ENCODE measurements at places on chromosomes 11 and 22.

- peak; percentile 59 for DNase-seq
Observed at GRCh38 chr11:94775567-94776327, 7.6 kb downstream of the AMOTL1 start.

- no peak for DNase-seq
Observed at GRCh38 chr11:123740787-123741158, 687 bp downstream of the ZNF202 start.

GRCh38 chr11:122202951-122203456 lies 87.0 kb upstream of the BLID start:
- DNase-seq, result peak; percentile 72

GRCh38 chr22:37457093-37457893 lies 28.9 kb downstream of the MFNG start:
- DNase-seq, result peak; percentile 77

GRCh38 chr11:123833095-123833494 lies 26.9 kb upstream of the OR6M1 start:
- DNase-seq, result no peak

GRCh38 chr11:37512156-37512780 lies 914.2 kb upstream of the RAG2 start:
- DNase-seq, result no peak

DNA sequence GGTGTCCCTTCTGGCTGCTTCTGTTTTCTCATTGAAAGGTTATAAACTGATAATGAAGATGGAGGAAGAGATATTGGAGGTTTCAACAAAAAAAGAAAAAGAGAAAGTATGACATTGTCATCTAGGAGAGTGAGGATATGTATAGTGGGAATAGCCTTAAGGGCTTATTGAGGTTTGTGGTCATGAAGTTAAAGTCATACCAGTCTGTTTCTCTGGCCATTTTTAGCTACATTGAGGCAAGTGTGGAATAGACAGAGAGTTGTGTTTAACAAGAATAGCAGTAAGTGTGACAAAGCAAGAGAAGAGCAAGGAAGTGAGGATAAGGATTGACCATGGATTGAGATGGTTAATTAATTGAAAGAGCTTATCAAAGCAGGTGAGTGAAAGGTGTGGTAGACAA lies 110.4 kb downstream of the ELP4 start:
- no peak for DNase-seq

GRCh38 chr11:80096736-80097135 lies 655.9 kb upstream of the TENM4 start:
- DNase-seq, result no peak

DNA sequence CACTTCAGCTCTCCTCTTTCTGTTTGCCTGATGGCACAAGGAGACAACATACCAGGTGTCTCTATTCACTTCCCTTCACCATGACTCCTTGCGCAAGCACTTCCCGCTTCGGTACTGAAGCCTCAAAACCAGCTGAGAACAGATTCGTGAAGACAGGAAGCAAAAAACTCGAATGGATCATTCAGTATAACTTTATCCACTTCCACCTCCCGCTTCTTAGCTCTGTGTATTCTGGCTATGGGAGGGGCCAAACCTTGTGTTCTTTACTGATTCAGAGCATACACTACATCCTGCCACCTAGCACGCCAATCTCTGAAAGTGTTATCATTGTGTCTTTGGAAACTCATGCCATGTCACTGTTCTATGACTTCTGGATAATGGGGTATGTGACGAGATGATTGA lies 62.2 kb upstream of the ADA2 start:
- DNase-seq, result peak; percentile 37

DNA sequence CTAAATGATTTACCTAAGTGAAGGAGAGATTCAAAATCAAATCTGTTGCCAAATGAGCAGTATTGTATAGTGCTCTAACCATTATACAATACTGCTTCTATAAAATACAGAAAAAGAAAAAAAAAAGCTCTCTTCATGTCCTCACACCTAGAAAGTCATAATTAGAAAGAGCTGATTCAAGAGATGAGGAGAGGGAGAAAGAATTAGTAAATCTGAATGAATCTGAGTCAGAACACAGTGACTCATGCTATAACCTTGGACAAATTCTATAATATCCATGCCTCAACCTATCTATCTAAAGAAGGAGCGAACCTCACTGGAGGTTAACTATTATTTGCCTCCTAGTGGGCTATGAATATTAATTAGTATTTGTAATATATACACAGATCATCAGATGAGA lies 29.4 kb downstream of the AMBRA1 start:
- DNase-seq, result no peak

DNA sequence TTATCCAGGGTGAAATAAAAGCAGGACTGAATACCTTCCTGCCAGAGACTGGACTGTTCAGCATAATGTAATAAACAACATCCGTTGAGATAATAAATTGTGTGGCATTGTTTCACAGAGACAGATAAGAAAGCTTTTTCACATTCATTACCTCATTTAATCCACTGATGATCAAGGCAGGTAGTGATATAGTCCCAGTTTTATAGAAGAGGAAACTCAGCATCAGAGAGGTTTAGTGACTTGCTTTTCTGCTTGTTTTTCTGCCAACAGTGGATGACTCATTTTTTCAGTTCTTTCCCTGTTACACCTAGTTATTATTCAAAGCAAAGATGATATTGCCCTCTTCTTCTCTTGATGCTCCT lies 4.0 kb downstream of the MYO18B start:
- no peak for DNase-seq

GRCh38 chr22:29801153-29801552 lies 34.0 kb downstream of the UQCR10 start:
- no peak for DNase-seq

DNA sequence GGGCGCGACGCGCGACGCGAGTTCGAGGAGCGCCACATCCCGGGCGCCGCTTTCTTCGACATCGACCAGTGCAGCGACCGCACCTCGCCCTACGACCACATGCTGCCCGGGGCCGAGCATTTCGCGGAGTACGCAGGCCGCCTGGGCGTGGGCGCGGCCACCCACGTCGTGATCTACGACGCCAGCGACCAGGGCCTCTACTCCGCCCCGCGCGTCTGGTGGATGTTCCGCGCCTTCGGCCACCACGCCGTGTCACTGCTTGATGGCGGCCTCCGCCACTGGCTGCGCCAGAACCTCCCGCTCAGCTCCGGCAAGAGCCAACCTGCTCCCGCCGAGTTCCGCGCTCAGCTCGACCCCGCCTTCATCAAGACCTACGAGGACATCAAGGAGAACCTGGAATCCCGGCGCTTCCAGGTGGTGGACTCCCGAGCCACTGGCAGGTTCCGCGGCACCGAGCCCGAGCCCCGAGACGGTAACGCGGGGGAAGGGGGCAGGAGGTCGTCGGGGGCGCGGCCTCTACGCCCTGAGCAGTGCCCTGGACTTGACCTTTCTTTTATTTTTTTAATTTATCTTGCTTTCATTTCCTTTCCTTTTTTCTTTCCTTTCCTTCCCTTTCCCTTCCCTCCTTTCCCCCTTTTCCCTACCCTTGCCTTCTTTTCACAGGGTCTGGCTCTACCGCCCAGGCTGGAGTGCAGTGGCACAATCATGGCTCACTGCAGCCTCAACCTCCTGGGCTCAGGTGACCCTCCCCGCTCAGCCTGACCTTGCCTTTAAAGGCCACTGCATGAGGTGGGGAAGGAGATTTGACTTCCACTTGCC lies 5.0 kb downstream of the MPST start:
- no peak for DNase-seq

GRCh38 chr11:778976-779954 lies 2.0 kb upstream of the GATD1 start:
- DNase-seq, result no peak
